ENCODE measurements at places on chromosomes 11 and 22.

DNA sequence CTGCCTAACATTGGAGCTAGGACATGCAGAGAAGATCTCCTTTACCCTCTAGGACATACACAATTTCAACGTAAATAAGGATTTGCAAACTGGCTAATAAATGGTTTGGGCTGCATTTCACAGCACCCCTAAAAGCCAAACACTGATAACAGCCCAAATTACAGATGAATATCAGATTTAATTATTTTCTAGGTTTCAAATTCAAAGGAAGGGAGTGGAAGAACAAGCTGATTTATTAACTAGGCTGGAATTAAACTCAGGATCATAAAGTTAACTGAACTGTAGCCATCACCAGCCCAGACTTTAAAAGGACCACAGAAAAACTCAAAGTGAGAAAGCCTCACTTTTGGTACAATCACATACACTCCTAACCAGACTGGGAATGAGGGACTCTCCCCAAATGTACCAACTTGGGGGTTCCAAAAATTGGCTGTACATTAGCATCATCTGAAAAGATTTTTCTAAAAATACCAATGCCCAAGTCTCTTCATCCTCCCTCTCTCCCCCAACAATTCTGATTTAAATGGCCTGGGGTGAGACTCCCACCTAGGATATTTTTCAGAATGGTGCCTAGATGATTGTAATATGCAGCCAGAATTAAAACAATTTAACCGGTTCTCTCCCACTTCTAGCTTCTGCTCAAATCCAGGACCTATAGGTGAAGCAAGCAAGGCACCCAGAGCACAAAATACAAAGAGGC, 43.5 kb downstream of the SYTL2 start:
- no peak for DNase-seq

- DNase-seq, result no peak
Measured at GRCh38 chr22:42152661-42153270, 22.2 kb upstream of the CYP2D6 start.

- DNase-seq, result no peak
Measured at GRCh38 chr22:30266445-30267381, at the start of gene OSM. Gene OSM (minus strand): TSS chr22:30266851. CDS start chr22:30266799, 52 bp downstream.

GRCh38 chr11:130480711-130481140, 32.3 kb downstream of the ADAMTS15 start:
- no peak for DNase-seq

- DNase-seq, result no peak
Measured at GRCh38 chr11:46249938-46250744, 27.3 kb upstream of the CREB3L1 start.

DNA sequence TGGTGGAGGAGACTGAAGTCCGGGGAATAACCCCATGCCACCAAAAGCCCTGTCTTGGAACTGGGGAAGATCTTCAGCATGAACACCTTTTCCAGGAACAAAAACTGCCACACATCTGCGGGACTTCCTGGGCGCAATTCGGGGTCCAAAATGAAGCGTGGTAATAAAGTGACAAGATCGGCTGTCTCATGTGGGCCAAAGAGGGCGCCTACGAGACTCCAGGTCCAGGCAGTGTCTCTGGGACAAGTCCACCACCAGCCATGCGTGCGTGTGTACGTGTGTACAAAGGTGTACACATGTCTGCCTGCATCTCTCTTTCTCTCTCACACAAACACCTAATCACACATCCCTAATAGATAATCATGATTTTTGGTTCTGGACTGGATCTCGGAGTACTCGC, 8.9 kb upstream of the MYBPC3 start:
- no peak for DNase-seq

DNA sequence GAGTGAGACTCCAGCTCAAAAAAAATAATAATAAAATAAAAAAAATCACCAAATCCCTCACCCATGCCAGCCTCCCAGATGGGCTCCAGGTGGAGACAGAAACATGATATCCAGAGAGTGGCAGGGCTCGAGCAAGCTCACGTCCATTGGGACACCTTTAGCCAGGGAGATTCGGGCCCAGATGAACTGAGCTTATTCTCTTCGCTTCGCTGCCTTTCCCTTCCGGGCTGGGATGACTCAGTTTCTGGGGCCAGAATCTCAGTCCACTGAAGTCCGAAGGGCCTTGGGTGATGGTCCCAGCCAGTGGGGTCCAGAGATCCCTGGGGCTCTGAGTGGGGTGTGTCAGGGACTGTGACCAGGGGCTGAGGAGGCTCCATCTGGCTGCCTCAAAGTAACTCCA, 23.0 kb upstream of the MYEOV start:
- no peak for DNase-seq

DNA sequence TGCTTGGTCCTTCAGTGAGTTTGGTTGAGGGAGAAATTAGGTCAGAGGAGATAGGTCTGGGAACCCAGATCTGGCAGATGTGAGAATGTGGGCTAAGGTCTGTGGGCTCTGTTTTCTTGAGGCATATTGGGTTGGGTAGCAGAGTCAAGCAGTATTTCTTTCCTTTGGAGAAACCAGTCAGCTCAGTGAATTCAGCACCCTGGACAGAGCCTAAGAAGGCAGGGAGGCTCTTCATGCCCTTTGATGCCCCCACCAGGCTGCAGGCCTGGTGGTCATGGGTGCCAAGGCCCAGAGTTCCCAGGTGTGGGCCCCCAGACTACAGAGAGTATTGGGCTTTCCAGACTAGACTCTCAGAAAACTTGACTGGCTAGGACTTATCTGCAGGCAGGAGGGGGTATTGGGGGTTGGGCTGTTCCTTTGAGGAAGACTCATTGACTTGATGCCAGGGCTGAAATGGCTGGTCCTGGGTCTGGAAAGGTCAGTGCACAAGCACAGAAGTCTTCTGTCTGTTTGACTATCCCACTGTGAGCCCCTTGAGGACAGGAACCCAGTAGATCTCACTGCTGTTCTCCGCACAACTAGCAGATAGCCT, 45.3 kb upstream of the NECTIN1 start:
- DNase-seq, result peak; percentile 19

DNA sequence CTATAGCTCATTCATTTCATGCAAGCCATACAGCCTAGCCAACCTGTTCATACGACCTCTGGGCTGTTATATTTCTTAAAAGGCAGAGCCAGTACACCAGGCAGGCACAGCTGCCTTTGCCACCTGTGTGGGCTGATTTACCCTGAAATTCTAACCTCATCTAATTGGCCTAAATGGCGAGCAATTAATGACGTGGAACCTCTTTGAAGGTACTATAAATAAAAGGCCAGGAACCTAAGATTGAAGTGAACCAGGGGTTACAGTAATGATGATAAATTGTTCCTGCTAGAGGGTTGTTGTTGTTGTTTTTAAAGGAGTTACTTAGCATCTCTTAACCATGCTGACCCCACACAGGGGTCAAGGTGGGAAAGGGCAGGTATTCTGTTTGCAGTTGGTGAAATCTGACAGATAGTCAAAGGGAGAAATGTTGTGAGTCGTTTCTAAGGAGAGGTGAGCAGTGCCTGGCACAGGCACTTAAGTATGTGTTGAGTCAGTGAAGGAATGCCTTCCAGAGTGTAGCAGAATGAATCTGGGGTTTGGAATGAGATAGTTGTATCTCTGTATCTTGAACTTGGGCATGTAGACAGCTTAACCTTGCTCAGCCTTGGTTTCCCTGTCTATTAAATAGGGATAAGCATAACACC, 213.5 kb upstream of the NAV2 start:
- DNase-seq, result peak; percentile 67

DNA sequence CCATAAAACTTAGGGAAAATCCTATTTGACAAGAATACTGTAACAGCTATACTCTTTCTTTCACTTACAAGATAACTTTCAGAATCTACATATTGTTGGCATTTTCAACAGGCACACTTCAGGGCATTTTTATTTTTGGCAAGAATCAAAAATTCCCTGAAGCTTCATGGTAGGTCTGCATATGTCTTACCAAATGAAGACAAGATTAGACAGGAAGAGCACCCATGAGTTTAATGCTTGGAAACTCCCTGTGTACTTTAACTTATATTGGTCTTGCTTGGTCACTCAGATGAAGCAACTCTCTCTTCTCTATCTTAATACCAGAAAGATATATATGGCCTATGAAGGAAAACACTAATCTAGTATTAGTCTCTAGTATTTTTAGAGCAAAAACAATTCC, 137.7 kb downstream of the ATG16L2 start:
- DNase-seq, result no peak

- no peak for DNase-seq
Measured at GRCh38 chr22:24819911-24820461, 14.0 kb downstream of the SGSM1 start.

DNA sequence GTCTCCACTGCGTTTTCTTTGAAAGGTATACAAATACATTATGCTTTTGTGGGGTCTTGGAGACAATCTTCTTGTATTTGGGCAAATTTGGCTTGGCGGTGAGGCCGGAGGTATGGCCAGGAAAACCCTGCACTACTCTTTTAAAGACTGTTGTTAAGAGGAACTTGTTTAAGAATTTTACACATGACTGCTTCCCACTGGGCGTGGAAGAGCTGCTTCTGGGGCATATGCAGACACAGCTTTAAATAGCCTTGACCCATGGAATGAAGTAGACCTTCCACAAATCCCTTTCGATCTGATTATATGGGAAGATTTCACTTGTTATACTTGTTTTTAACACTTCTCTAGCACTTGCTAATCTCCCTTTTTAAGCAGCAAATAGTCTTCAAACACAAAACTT, 453.6 kb downstream of the MN1 start:
- no peak for DNase-seq

- peak; percentile 22 for DNase-seq
Measured at GRCh38 chr11:13183094-13183825, 94.3 kb upstream of the BMAL1 start.

DNA sequence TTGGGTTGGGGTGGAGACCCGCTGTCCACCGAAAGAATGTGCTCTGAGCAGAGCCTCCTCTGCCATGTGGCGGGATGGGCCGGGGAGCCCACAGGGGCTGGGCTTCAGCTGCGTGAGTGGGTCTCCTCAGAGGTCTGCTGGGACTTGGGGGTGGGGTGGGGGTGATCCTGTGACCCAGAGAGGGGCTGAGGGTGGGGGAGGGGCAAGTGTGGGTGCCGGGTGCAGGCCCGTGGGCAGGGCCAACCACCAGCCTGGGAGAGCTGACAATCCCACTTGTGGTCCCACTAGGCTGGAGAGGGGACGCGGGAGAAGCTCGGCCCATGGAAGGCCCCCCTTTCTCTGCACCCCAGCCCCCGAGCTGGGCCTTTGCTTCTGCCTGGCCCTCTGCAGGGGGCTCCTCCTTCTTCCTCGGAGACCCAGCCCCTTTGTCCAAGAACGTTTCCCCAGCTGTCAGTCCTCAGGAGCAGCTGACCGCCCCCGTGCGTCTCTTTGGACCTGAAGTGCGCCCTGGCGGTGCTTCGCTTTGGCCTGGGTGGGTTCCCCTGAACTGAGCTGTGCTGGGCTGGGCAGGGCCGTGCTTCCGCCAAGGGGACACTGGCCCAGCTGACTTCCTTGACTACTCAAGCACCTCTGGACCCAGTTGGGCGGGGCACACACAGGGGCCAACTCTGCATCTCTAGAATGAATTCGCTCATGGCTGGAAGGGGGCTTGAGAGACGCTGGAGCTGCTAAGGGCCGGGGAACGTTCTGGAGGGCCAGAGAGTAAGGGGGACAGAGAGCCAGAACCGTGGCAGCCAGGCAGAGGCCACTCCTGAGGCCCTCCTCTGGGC, 30.2 kb downstream of the OSBPL5 start:
- no peak for DNase-seq

- no peak for DNase-seq
Measured at GRCh38 chr11:103947546-103947919, 88.9 kb upstream of the DDI1 start.

DNA sequence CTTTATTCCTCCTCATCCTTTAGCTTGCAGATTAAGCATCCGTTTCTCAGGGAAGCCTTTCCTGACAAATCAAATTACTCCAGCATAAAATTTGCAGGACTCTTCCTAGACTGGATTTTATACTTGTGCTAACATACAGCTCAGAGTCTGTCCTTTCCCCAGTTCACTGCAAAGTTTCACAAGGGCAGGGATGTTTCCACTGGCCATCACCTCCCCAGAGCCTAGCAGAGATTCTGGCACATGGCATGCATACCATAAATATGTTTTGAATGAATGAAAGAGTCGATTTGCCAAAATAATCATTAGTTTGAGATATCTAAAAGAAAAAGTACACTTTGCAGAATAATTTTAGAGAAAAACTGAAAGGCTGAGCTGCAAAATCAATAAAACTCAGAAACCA, 10.6 kb downstream of the MSANTD4 start:
- DNase-seq, result no peak

DNA sequence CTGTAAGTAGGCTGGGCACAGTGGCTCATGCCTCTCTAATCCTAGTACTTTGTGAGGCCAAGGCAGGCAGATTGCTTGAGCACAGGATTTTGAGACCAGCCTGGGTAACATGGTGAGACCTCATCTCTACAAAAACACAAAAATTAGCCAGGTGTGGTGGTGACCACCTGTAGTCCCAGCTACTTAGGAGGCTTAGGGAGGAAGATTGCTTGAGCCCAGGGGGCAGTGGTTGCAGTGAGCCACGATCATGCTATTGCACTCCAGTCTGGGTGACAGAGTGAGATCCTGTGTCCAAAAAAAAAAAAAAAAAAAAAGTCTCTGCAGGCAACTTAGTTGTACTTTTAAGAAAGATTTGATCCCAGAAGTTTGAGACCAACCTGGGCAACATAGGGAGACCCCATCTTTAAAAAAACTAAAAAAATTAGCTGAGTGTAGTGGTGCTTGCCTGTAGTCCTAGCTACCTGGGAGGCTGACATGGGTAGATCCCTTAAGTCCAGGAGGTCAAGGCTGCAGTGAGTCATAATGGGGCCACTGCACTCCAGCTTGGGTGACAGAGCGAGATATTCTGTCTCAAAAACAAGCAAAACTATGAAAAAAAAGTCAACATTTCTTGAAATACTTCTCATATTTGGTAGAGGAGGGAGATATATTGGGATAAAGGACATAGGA, 10.5 kb downstream of the ATM start:
- no peak for DNase-seq

DNA sequence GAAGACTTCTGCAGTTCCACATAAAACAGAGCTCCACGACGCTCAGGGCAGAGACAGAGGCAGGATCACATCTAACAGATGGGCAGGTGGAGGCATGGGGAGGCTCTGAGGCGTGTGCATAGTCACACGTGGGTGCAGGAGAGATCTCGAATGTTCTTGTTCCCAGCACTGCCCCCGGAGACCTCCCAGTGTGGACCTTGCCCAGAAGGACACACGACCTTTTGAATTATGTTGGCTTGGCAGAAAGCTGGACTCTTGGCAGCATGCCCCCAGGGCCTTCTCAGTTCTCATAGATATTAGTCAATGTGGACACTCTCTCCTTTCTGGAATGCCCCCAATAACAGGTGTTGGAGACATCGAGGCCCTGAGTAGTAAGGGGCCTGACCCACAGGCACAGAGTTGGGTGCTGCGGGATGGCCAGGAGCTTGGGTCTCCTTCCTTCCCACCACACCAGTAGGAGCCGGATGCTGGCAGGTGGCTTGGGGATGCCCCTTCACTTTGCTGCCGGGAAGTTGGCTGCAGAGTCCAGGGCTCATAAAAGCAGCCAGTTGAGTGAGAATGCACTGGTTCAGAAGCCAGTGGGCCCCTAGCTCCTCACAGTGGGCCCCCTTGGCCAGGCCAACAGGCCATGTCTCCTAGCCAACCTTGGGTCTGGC, 12.1 kb downstream of the MYEOV start:
- DNase-seq, result no peak

GRCh38 chr11:13119941-13120520, 110.9 kb downstream of the RASSF10 start:
- no peak for DNase-seq
